Panc1 (cell line): ENCODE measurements at places on chromosomes 3 and 15. TPM values are rescaled to one million over a fixed set of nuclear protein-coding genes. Genes with fewer than 3 reads are reported as not detected.

- DNase-seq: no peak
These were observed 400.0 kb downstream of the FOXP1 start for GRCh38 chr3:71183549-71183948.

The TMCO5A gene
- total RNA-seq: not detected

DNA sequence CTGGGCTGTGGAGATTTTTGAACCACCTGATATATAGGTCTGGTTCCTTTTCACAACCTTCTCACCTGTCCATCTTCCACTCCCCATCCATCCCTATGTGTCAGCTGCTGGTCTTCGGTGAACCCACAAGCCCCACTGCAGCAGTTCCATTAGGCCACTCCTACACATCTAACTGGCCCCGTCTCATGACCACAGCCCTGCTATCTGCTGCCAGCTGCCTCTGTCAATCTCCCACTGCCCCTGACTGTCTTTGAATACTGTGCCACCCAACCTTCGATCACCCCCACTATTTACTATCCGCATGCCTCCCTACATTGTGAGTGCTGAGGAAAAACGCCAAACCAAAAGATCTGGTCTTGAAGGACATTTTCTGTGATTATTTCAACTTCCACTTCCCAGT lies 795.4 kb downstream of the IGSF11 start:
- DNase-seq: no peak

GRCh38 chr15:95059346-95059905 lies 828.1 kb downstream of the MCTP2 start:
- no peak for DNase-seq

- DNase-seq: no peak
These were observed 17.8 kb upstream of the TXNRD3 start for GRCh38 chr3:126672741-126673140.

DNA sequence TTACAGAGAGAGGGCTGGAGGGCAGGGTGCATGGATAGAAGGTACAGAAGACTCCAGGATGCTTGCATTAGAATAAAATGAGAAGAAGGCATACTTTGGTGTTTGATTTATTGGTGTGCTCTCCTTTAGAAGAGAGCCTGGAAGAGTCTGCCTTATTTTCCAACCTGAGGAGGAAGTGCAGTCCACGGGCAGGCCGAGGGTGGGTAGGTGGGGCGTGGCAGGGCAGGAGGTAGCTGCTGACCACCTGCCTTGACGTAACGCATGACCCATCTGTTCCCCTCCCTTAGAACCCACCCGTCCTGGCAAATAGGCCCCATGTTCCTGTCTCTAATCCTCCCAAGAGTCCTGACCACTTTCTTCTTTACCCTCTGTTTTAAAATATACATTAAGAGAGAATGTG lies 222.3 kb upstream of the LYSMD4 start:
- DNase-seq: no peak

DNA sequence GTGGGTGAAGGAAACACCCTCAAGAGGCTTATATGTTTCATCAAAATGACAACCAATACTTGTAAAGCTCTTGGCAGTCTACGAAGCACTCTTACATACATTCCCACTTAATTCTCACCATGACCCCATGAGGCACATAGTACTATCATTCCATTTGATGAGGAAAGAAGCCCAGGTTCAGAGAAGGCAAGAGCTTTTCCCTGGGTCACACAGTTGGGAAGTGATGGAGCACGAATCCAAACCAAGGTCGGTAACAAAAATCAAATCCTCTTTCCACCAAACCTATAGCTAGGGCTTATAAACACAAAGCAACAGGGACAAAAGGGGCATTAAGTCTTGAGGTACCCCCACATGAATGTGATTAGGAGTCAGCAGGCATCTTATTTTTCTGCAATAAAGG lies 187.1 kb downstream of the UACA start:
- no peak for DNase-seq

- no peak for DNase-seq
These were observed 239.1 kb upstream of the GADL1 start for GRCh38 chr3:31133541-31133940.

- no peak for DNase-seq
These were observed 730 bp downstream of the FETUB start for GRCh38 chr3:186640929-186641328.

The HGD gene
- total RNA-seq: 0.59 TPM

DNA sequence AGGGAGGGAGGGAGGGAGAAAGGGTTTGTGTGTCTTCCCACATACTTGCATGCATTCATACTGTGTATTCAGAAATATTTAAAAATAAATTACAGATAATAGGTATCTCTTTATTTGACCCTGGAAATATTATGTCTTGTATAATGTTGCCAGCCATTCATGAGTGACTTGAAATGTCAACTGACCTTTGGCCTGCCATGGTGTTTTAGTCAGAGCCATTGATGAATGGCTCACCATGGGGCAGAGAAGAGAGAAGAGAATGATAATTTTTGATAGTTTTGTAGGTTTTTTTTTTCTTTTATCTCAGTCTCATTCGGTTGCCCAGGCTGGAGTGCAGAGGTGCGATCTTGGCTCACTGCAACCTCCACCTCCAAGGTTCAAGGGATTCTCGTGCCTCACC lies 121.2 kb downstream of the ATG7 start:
- DNase-seq: no peak

The SOX14 gene
- not detected for total RNA-seq

The SLC27A2 gene
- total RNA-seq: 0.18 TPM

- DNase-seq: no peak
These were observed 106.6 kb downstream of the LRIG1 start for GRCh38 chr3:66394019-66394752.

DNA sequence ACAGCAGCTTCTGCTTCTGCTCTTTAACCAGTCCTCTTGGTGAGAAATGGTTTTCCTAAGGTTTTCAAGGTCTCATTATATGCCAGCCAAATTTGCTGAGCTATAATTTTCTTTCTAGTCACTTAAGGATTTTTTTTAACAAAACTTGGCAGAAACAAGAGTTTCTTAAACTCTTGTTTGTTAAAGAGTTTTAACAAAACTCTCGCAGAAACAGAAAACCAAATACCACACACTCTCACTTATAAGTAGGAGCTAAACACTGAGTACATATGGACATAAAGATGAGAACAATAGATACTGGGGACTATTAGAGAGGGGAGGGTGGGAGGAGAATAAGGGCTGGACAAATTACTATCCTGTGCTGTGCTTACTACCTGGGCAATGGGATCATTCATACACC lies 908.3 kb downstream of the TUSC7 start:
- no peak for DNase-seq

GRCh38 chr3:186275436-186275835 lies 86.6 kb downstream of the DGKG start:
- no peak for DNase-seq

GRCh38 chr3:99172736-99173657 lies 271.5 kb upstream of the DCBLD2 start:
- peak; percentile 32 for DNase-seq

The CYP1A2 gene
- not detected for total RNA-seq

The IP6K1 gene
- total RNA-seq: 39.8 TPM

DNA sequence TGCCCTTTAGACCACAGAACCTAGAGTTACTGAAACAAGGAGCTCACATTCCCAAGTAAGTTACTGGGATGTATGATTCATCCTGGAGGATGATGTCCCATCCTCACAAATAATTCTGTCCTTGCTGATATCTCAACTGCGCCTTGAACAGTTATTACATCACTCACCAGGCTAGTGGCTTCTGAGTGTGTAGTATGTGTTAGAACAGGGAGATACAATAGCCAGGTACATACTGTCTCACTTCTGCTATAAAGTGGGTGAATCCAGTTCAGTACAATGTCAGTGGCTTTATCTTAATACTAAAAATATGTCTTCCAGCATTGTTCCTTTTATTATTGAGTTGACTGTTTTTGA lies 483.2 kb upstream of the FRG2C start:
- DNase-seq: no peak

GRCh38 chr3:151264605-151265004 lies 13.7 kb downstream of the P2RY14 start:
- DNase-seq: no peak

The FRMD5 gene
- total RNA-seq: 18.3 TPM

DNA sequence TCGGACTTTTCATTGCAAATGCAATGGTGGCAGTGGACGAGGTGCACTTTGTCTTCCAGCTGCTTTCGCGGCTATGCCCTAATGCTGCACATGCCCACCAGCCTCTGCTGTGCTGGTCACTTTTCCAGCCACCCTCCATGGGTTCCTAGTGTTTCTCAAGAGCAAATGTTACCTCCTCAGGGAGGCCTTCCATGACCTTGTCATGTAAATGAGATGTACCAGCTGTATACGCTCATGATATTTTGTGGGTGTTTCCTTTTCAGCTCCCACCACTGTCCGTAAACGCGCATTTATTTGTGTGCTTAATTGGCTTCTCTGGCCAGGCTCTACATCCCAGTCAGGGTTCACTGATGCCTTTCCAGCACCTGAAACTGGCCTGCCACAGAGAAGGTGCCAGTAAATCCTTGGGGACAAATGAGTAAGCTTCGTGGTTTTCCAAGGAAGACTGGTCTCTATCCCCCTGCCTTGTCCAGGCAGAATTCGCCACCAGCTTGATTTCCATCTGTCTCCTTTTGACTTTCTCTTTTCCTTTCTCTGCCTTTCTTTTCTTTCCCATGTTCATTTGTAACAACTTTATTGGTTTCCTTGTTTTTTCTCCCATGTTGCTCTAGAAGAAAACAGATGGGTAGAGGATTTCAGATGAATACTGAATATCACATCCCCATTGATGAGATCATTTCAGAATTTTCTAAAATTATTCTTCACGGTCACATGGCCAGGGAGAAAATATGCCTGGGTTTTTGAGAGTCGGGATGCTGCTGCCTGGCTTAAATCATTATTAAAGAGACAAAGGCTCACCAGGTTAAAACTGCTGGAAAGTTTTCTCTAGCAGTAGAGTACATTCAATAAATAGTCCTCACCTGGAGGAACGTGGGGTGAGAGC lies 82.5 kb downstream of the CHST2 start:
- DNase-seq: no peak

The ATP13A5 gene
- total RNA-seq: not detected

GRCh38 chr15:79452244-79453051 lies 20.3 kb downstream of the MINAR1 start:
- no peak for DNase-seq

DNA sequence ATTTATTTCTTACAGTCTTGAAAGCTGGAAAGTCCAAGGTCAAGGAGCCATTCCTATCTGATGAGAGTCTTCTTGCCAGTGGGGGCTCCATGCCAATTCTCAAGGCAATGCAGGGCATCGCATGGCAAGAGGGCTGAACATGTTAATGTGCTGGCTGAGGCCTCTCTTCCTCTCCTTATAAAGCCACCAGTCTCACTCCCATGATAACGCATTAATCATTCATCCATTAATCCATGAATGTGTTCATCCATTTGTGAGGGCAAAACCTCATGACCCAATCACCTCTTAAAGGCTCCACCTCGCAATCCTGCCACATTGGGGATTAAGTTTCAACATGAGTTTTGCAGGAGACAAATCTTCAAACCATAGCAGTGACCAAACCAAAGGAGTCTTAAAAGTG lies 118.3 kb downstream of the PROS1 start:
- DNase-seq: no peak

GRCh38 chr3:38152609-38153008 lies 12.7 kb upstream of the OXSR1 start:
- DNase-seq: no peak

GRCh38 chr3:27533718-27534573 lies 49.8 kb upstream of the SLC4A7 start:
- DNase-seq: peak; percentile 99

The STAB1 gene
- 0.39 TPM for total RNA-seq

DNA sequence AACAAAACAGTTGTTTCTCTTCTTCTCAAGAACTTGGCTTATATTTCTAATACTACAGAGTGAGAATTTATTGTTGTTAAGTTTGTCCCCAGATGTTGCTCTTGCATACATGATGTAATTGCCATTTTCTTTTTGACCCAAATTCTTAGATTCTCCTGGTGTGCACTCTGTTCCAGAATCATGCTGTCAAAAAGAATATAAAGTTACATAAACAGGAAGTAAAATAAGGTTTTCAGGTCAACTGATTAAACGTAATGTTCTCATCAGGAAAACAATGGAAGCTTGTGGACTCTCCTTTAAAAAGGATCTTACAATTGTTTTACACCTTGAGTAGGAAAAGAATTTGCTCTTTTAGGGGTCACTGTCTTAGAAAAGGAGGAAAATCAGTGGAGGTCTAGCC lies 121.8 kb downstream of the ADAM10 start:
- no peak for DNase-seq

DNA sequence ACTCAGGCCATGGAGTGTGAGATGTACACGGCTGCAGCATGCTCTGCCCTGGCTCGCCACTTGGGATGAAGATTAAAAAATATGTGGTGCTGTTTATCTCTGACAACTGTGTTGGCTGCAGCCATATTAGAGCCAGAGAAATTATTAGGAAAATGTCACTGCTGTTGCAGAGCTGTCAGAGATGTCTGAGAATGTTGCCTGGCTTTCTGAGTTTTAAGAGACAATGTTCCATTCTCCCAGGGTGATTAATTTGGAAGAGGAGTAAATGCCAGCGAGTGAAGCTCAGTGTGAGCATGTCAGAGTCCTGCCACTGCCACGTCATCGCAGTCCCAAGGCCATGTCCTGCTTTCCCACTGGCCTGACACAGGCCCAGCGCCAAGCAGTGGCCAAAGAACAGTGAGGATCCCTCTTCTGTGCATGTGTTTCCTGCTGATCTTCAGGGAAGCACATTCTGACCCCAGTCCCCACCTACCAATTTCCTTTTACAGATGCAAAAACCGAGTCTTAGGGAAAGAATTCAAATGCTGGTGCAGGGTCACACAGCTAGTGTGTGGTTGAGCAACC lies 370.9 kb downstream of the GABRG3 start:
- DNase-seq: no peak

DNA sequence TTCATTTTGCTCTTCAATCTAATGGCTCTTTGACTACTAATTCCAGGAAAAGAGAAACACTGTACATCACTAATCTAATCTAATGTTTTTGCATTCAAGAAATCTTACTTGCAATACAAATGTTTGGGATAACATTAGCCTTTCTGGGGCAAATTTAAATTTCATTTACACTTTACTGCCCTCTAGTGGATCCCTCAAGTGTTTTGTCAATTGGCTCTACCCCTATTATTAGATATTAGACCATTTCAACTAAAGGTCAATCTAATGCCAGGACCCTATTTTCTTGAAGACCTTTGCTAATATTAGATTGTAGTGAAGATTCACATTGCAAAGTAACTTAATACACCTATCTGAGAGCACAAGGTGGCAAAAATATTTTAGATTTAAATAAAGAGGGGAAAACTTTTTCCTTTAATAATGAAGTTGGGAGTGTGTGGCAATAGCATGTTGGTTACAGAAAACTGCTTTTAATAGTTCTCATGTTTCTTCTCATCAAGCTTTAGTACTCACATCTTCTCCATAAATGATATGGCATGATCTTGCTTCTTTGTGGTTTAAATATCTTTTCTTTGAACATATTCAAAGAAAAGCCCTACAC lies 5.0 kb downstream of the C2CD4A start:
- no peak for DNase-seq

DNA sequence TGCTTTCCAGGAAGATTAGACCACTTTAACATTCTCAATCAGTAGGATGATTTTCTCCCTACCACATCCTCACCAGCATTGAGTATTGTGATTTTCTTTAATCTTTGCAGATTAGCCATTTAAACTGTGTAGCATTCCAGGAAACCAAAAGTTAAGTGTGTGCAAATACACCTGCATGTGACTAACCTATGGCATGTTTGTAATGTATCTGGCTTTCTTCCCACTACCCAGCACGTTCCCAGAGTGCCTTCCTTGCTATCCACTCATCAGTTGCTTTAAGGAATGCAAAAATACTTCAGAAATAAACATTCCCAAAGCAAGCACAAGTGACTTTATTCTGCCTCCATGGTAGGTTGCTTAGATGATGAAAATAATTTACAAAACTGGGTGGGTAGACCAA lies 74.2 kb downstream of the ATG7 start:
- no peak for DNase-seq
